ENCODE measurements at places on chromosomes 3 and 15. TPM values are rescaled to one million over a fixed set of nuclear protein-coding genes. Genes with fewer than 3 reads are reported as not detected.

The COLQ gene
- 2.8 TPM for total RNA-seq

The HTR3E gene
- not detected for total RNA-seq

The CIAO2A gene
- 50.8 TPM for total RNA-seq

DNA sequence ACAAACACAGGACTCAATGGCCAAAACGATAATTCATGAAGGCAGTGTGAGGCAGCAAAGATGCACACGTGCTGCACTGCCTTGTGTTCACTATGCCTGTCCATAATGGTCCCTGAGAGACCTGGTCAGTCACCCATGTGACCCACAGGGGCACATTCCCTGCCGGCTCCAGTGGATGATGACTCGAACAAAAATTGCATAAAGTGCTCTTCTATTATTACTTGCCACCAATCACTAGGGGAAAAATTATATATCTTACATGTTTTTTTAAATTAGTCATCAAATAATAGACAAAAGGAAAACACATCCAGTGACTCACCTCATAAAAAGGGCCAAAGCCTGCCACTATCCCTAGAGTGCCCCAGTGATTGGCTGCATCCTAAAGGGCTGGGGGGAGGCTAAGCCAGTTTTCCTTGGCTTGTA is 47.5 kb downstream of the UBP1 start:
- no peak overlapping the region for H3K4me3 ChIP-seq
- no peak overlapping the region for H3K27ac ChIP-seq
- H3K36me3 ChIP-seq, result peaks cover 92% of the 10 kb centered on the region
- H3K4me1 ChIP-seq, result no peaks in the 10 kb centered on the region
- H3K27me3 ChIP-seq, result no peaks in the 10 kb centered on the region
- DNase-seq, result no peak

DNA sequence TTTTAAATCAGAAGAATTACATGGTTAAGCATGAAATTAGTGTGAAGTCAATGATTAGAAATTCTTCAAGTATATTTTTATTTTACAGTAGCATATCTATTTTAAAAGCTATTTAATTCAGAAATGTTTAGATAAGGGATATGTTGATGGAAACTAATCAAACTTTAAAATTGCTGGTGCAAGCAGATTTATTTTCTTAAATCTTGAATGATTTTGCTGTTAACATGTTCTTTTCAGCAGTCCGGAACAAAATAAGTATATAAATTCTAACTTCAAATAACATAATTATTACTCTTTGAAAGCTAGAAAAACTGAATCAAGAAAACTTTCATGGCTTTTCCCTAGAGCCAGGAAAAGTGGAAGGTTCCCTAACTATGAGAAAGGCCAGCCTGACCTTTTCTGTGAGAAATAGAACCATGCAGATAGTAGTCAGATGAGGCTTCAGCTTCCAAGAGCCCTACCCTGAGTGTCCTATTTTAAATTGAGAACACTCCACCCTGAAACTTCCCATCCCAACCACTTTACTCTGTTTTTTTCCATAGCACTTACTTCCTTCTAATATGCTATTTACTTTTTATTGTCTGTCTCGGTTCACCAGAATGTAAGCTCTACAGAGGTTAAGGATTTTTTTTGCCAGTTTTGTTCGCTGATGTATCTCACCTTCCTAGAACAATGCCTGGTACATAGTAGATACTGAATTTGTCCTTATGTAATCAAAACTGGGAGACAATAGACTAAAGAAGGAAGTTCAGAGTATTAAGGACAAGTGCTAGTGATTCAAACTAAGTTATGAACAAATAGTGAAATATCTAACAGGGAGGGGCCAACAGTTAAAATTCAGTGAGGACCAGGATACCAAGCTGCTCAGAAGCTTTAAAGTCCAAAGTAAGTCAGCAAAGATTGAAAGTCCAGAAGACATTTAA is 66.8 kb downstream of the CD200R1L start:
- no peak overlapping the region for H3K27ac ChIP-seq
- no peak for DNase-seq
- H3K4me3 ChIP-seq, result no peak overlapping the region
- no peaks in the 10 kb centered on the region for H3K27me3 ChIP-seq
- H3K4me1 ChIP-seq, result no peaks in the 10 kb centered on the region
- H3K36me3 ChIP-seq, result no peaks in the 10 kb centered on the region

- no peak overlapping the region for H3K4me3 ChIP-seq
- no peak for DNase-seq
- peaks cover 12% of the 10 kb centered on the region for H3K27me3 ChIP-seq
These were observed 23.0 kb downstream of the CPN2 start for GRCh38 chr3:194328053-194328657.

Measured in gastrocnemius medialis (tissue), 4 donors.